ENCODE measurements at places on chromosomes 16 and 17.

DNA sequence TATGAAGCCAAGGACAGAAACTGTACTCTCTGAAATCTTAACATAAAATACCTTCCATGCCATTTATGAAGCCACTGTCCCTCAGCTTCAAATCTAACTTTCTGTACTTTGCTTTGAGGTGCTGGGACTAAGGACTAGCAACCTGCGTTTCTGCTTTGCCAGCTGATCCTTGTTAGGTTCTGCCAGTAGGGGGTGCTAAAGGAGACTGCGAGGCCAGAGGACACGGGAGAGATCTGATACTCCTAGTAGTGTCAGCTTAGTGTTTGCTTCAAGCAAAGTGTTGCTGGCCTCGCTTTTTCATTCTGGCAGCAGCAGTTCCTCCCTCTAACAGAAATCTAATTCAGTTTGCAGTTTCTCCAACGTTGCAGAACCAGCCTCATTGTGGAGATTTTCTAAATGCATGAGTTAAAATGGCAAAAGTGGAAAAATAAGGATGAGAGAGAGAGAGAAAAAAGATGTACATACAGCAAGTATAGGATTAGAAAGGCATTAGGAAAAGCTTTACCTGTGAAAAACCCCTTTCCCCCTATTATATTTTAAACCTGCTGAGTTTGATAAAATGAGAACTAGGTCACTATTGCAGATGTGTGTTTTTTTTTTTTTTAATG is 297.5 kb downstream of the CA10 start:
- DNase-seq, result peak; percentile 75

DNA sequence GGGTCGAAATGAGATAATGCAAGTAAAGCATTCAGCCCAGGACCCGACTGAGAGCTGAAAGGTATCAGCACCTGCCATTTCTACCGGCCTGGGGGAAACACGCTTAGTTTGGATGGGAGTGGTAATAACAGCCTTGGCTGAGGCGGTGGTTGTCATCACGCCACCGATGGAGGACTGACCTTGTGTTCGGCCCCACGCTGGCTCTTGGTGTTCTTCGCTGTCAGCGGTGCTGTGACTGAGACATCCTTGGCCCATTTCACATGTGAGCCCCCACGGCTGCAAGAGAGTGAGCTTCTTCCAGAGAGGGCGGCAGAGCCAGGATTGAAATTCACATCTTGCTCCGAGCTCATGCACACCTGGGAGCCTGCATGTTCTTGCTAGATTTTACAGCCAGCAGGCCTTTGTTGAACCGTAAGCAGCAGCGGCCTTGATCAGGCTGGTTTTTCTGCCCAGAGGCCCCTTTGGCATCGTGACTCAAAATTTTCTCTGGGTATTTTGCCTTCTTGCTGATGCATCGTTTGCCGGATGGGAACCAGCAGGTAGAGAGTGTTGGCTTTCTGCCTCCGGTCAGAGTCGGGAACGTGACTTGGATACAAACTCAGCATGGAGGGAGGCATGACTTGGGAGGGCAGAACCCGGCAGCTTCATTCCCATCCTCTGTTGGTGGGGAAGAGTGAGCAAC is 341.5 kb downstream of the SNX29 start:
- DNase-seq, result no peak

GRCh38 chr17:78988152-78988551 is 8.4 kb upstream of the LGALS3BP start:
- no peak for DNase-seq

DNA sequence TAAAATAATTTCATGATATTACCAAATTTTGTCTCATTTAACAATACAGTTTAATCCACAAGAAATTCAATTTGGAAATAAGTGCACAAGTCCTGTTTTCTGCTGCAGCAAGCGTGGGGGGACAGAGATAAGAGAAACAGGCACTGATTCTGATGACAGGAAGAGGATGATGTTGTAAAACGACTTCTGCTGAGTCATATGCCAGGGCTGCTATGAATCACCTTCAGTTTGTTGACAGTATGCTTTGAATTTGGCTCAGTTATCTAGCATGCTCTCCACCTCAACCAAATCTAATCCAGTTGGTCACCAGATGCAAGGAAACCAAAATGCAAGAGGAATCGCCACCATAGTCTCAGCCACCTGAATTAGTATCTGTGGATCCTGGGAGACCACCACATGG is 244.1 kb upstream of the MON1B start:
- no peak for DNase-seq

Data from endothelial cell (in vitro differentiated cells).